Activated naive CD4-positive, alpha-beta T cell treated with anti-CD3 and anti-CD28 coated beads, Interleukin-2, amount 10 ng/mL, durations not matched to agents 7 days and 5 days (primary cell): ENCODE measurements at places on chromosomes 13 and 19.

GRCh38 chr19:55265173-55265572, 6.4 kb upstream of the PPP6R1 start:
- no peak for DNase-seq

DNA sequence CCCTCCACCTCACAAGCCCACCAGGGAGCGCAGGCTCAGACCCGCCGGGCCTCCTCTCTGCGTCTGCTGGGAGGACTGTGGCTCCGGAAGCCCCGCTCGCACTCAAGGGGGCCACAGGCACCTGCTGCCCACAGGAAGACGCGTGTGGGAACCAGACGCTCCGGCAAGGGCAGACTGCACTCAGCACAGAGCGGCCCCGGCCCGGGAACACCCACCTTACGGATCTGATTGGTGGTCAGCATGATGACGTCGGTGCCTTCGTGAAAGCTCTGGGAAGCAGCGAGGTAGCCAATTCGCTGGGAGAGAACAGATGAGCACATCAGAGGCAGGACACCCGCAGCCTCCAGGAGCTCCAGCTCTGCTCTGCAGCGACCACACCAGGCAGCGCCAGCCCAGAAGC, 14.6 kb downstream of the AP3D1 start:
- no peak for DNase-seq

GRCh38 chr19:53915000-53915399, 5.9 kb downstream of the CACNG7 start:
- DNase-seq, result no peak

DNA sequence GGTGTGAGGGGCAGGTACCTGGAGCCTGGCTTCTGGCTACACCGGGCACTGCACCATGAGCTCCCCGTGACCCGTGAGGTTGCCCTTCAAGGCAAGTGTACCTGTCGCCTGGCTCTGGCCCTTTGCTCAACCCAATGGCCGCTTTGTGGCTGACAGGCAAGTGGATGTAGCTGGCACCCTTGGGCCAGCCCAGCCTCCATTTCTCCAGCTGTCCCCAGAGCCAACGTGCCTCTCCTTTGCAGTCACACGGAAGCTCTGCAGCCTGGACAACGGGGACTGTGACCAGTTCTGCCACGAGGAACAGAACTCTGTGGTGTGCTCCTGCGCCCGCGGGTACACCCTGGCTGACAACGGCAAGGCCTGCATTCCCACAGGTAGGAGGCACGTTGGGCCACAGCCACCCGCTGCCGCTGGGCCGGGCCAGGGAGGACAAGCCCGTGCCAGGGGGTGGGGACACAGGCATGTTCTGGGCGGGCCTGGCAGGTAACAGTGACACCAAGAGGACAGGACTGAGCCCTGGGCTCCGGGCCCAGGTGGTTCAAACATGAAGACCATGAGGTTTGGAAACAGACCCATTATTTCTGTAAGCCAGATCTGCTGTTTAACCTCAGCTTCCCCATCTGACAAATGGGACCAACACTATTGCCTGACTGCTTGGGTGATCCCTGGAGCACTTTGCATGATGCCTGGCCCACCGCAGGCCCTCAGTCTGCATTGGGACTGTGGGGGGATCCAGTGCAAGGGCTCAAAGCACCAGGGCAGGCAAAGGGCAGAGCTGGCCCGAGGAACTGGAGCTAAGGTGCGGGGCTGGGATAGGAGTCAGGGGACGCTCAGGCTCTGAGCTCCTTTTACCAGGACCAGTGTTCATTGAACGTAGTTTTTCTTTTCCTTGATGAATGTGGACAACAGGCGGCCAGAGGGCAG, 17.5 kb upstream of the PROZ start:
- no peak for DNase-seq

DNA sequence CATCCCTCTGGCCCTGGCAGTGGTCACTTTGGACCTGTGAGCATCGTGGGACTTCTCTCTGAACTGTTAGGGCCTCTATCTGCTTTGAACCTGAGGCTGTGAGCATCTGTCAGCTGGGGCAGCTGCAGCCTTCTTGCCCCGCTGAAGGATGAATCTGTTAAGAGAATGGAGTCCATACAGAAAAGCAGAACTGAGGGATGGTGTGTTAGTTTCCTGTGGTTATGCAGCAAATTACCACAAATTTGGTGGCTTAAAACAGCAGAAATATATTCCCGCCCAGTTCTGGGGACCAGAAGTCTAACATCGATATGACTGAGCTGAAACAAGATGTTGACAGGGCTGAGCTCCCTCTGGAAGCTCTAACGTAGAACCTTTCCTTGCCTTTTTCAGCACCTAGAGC, 1.6 kb upstream of the ZNF497 start:
- DNase-seq, result no peak

DNA sequence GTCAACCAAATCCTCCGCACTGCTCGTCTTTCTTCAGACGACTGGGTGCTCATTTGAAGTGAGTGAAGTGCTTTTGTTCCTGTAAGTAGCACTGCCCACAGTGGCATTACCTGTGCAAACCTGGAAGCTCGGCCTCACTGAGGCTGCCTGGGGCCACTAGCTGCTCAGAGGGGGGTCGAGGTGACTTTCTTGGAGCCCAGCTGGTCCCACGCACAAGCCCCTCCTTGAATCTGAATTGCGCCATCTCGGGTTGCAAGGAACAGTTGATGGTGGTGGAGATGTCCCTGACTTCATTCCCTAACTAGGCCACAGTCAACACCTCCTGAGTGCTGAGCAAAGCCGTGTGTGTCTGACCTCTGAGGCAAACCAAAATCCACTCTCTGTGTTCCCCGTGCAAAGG, 79.3 kb upstream of the GPR183 start:
- no peak for DNase-seq

DNA sequence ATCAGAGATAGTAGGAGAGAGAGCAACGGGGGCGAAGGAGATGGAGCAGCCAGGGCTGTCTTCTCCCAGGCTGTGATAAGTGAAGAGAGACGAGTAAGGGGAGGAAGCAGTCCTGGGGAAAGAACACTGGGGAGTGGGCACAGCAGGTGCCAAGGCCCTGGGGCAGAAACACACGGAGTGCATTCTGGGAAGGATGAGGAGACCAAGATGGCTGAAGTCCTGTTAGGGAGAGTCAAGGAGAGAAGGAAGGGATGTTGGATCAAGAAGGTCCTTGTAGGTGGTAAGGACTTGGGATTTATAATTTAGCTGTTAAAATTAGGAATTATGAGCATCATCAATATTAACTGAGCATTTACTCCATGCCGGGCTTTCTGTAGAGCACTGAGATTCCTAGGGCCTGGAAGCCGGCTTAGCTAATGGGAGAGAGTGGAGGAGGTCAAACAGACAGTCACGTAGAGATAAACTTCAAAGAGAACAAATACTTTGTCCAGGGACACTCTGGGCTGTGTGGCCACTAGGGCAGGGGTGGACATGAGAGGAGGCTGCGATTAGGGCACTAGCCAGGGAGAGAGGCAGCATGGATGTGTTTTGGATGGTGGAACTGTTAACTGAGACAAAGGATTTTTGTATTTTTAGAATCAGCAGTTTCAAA, 134.2 kb upstream of the PEG3 start:
- no peak for DNase-seq
